Spleen (tissue), 13 donors: ENCODE measurements at places on chromosomes 13 and 19.

- no peaks in the 10 kb centered on the region for H3K27me3 ChIP-seq
- no peaks in the 10 kb centered on the region for H3K4me1 ChIP-seq
- DNase-seq: peak; percentile 91
- peak within 1 kb of the TSS; percentile 53 for H3K27ac ChIP-seq
- peak within 1 kb of the TSS; percentile 59 for H3K4me3 ChIP-seq
- H3K36me3 ChIP-seq: peaks cover 90% of the 10 kb centered on the region
Measured at GRCh38 chr19:51887522-51888498, at the start of gene ZNF577. ZNF577 (minus strand) TSS chr19:51887951; CDS start chr19:51880382, 7,569 bp downstream.

GRCh38 chr13:102704238-102705058 is 9.6 kb upstream of the METTL21C start:
- DNase-seq: no peak
- no peak overlapping the region for H3K27ac ChIP-seq

DNA sequence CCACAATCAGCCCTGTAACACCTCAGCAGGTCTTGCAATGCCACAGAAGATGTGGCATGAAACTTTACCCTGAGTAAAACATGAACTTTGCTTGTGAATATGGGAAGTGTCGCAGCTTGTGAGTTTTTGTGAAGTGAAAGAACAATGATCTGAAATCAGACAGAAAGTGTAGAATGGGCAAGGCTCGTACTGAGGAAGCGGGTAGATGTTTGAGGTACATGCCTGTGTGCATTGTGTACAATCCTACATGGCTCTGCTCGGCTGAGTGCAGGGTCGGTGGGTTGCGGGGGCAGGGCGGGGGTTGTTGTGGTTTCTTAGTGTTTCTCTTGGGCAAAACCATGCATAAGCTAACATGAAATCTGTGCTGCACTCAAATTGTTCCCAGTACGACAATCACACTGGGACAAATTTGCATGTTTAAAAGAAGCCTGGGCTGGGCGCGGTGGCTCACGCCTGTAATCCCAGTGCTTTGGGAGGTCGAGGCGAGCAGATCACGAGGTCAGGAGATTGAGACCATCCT is 1.1 kb downstream of the NLRP13 start:
- DNase-seq: no peak
- no peak overlapping the region for H3K4me3 ChIP-seq
- no peaks in the 10 kb centered on the region for H3K36me3 ChIP-seq
- H3K27ac ChIP-seq: no peak overlapping the region
- no peaks in the 10 kb centered on the region for H3K4me1 ChIP-seq
- no peaks in the 10 kb centered on the region for H3K27me3 ChIP-seq

DNA sequence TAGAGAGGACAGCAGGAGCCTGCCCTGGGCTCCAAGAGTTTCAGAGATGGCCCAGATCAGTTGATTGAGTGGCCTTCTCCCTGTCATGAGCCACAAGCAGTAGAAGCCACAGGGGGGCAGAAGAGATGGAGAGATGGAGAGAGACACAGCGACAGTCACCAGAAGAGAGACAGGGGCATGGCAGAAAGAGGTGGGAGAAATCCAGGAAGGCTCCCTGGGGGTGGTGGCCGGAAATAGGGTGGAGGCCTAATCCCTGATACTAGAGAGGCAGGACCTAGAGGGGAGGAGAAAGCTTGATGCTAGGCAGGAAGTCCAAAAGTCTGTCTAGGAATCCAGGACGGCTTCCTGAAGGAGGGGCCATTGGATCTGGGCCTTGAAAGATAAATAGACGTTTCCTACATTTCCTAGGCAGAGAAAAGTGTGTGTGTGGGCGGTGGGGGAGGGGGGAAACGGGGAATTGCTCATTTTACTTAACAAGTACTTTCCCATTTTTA is 9.6 kb upstream of the TPM4 start:
- H3K4me3 ChIP-seq: no peak overlapping the region
- no peaks in the 10 kb centered on the region for H3K27me3 ChIP-seq
- peak; percentile 82 for DNase-seq
- H3K27ac ChIP-seq: peak overlapping the region; percentile 100
- H3K36me3 ChIP-seq: no peaks in the 10 kb centered on the region
